Anterior cingulate cortex (tissue), 58 donors: ENCODE measurements at places on chromosomes 4 and X.

DNA sequence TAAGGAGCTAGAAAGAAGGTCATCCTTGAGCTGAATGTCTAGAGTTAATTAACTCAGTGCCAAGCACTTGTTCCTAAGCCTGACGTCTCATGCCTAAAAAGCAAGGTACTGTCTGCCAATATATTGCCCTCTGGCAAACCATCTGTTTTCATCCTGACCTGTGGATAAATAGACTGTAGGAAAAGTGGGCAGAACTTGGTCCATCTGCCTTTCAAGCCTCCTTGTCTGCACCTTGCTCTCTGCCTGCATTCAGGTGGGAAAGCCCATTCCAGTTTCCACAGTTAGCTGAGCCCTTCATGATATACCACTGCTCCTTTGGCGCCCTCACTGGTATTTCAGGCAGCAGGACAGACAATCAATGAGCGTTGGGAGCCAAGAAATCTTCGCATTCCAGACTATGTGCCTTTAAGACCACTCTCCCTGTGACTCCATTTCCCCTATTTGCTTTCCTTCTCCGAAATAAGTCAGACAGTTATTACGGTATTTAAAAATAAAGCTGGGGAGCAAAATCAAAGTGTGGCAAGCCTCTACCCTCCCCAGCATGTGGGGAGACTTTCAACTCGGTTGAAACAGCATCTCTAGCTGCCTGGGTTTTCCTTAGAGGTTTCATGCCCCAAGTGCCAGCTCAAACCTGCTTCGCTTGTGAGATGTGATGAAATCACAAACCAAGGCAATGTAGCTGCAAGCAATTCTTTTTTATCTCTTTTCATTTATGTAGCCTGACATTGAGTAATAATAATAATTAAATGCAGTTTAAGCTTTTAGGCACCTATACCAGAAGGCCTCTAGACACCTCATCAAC lies 2.5 kb upstream of the CCDC149 start:
- no peak for DNase-seq

- DNase-seq = no peak
Measured at GRCh38 chr4:172169871-172170270, 356.7 kb downstream of the GALNTL6 start.

GRCh38 chr4:161320377-161320776 lies 843.4 kb downstream of the FSTL5 start:
- no peak for DNase-seq

GRCh38 chrX:152897222-152898131 lies at the start of gene ZNF185:
ZNF185 (plus strand) TSS chrX:152898067; CDS start chrX:152914490, 16,423 bp downstream.
- DNase-seq = no peak

DNA sequence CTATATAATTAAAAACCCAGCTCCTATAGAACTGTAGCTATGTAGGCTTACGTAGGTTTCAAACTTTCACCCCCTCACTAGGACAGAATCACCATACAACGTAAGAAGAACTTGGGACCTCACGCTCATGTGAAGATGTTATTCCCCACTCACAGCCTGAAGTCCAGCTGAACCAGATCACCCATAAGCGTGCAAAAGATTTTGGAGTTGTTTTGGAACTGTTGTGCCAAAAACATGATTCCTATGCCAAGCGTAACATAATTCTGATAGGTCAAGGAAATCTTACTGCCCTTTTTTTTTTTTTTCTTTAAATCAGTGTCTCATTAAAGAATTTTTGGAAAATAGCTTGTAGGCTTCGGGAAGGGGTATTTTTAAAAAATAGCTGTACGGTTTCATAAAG lies 57.0 kb downstream of the LCORL start:
- DNase-seq = no peak

GRCh38 chrX:56764153-56764974 lies 35.3 kb downstream of the NBDY start:
- no peak for DNase-seq

GRCh38 chr4:21512353-21512752 lies 436.2 kb downstream of the KCNIP4 start:
- no peak for DNase-seq

DNA sequence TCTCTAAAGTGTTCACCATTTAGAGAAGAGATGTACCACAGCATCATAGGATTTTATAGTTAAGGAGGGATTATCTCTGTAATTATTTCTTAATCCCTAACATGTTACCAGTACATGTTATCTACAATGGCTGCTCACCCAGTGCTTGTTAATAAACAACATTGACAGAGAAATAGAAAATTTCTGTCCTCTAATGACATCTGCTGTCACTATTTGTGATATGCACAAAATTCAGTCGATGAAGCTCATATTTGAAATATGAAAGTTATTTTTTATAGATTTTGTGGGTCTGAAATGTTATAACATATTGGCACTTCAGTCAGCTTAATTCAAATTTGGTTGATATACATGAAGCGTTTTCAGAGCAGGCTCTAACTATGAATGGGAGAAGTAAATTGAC lies 48.8 kb upstream of the GRXCR1 start:
- DNase-seq = no peak

GRCh38 chr4:6770581-6771228 lies 11.8 kb upstream of the KIAA0232 start:
- no peak for DNase-seq

DNA sequence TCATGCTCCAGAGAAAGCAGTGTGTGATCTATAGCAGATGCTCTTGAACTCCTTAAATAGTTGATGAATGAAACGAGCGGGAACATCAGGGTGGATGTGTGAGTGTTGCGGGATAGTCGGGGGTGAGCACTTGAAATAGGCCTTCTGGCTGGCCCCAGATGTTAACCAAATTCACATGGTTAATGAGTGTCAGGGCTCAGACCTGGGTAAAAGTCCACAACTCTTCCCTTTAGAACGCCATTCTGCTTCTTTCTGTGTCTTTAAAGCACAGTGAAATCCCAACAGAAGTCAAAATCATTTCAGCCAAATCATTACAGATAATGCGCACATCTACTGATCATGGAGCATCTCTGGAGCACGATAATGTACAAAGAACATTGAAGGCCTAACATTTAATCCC lies 249.4 kb upstream of the BOD1L1 start:
- no peak for DNase-seq

DNA sequence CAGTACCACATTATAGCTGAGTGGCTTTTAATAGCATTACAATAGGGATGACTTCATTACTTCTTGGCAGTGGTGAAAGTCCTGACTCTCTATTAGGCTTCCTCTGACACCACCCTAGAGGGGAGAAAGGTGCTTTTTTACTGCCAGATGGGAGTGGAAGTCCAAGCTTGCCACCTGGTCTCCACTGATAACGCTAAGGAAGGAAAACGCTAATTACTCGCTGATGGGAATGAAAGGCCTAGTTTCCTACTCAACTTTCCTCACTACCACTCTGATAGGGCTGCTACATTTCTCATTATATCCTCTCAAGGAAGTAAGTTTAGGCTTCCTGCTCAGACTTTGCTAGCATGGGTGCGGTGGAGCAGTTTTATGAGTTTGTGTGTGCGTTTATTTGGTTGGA lies 62.3 kb upstream of the PAGE3 start:
- DNase-seq = no peak
